ENCODE measurements at places on chromosomes 4 and X. TPM values are rescaled to one million over a fixed set of nuclear protein-coding genes. Genes with fewer than 3 reads are reported as not detected.

Gene FGFR3
- total RNA-seq = 0.48 TPM

- no peak for DNase-seq
These were observed 13.2 kb downstream of the GPC4 start for GRCh38 chrX:133402042-133402453.

DNA sequence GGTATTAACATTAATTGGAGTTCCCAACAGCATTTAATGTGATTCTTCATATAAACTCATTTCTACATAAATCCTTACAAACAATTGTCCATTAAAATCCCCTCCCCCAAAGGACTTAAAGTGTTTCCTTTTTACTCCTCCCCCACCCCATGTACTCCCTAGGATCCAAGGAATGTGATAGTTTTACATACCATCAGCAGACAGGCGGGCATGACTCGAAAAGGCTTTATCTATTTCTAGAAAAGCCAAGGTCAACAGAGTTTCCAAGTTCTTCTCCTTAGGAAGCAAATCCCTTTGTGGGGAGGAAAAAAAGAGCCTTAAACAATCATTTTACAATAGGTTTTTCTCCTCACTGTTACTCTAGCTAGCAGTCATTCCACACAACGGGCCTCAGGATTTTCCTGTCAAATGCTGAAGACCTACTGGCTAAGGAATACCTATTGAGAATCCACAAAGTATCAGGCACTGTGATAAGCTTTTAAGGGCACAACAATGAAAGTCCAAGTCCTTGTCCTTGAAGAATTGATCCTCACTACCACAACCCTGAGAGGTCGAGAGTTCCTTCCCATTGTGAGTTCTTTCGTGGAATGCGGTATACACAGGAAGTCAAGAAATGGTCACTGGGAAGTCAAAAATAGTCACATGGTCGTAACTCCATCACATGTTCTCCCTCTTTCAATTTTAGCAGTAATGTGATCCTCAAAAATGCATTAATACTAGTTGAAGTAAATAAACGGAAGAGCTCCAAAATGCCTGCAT is 7.2 kb downstream of the PPM1K start:
- no peak for DNase-seq

GRCh38 chrX:1545776-1546408 is 8.9 kb upstream of the P2RY8 start:
- no peak for DNase-seq

DNA sequence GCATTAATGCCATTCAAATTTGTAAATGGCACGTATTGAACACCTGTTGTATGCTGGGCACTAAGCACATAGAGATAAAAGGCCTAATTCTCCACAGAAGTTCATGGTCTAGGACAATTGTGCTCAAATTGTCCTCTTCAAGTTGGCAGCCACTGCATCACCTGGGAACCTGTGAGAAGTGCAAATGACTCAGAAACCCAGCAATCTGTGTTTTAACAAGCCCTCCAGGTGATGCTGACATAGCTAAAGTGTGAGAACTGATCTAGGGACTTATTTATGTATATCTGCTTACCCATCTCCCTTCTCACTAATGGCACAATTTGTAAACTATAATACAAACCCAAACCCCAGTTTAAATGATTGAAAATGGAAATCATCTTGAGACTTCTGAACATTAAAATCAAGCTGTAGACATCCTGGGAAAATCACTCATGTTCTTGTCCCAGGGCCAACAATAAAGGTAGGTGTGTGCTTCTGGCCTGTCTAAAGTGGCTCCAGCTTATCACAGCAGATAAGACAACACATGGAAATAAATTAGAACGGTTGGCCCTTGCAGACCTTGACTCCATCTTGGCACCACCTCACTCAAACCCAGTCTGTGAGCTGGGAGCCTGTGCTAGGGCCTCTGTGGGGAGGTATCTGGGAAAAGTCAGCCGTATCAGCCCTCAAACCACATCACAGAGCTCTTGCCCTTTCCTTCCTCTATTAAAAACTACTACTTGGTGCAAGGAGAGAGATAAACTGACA is 46.8 kb downstream of the UCHL1 start:
- no peak for DNase-seq
